ENCODE measurements at places on chromosomes 7 and 10.

- peak; percentile 32 for DNase-seq
Measured at GRCh38 chr10:13669182-13669855, 82.6 kb downstream of the PRPF18 start.

DNA sequence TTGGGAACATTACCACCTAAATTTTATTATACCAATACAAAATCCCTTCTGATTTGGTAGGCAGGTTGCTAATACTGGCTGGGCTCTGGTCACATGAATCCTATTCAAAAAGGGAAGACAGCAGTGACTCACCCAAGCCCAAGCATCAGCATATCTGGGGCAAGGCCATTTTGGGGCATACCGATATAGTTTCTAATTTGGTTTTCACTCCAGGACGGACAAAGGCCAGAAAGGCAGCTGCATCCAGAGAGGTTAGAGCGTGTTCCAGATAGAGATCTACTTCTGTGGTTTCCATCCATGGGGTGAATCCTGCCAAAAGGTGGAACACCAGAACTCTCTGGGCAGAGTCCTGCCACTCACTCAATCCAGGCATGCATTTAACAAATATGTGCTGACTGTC, 335.8 kb downstream of the ELMO1 start:
- DNase-seq, result no peak

GRCh38 chr10:102723989-102724388, 9.6 kb downstream of the SFXN2 start:
- DNase-seq, result no peak

- no peak for DNase-seq
Measured at GRCh38 chr7:126079151-126079550, 1149.5 kb upstream of the POT1 start.

DNA sequence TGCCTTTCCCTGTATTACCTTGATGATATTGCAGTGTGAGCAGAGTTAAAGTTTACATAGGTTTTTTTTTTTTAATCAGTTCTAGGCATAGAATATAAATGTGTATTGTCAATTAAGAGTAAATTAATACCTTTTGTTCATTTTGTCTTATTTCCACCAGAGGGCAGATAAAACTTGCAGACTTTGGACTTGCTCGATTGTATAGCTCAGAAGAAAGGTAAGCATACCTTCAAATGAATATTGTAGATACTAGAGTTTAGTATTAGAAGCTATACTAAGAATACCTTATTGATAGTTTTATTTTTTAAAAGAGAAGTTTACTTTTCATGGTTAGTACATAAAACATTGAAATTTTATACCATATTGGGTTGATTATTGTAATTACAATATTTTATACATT, 86.8 kb downstream of the MPLKIP start:
- DNase-seq, result no peak

DNA sequence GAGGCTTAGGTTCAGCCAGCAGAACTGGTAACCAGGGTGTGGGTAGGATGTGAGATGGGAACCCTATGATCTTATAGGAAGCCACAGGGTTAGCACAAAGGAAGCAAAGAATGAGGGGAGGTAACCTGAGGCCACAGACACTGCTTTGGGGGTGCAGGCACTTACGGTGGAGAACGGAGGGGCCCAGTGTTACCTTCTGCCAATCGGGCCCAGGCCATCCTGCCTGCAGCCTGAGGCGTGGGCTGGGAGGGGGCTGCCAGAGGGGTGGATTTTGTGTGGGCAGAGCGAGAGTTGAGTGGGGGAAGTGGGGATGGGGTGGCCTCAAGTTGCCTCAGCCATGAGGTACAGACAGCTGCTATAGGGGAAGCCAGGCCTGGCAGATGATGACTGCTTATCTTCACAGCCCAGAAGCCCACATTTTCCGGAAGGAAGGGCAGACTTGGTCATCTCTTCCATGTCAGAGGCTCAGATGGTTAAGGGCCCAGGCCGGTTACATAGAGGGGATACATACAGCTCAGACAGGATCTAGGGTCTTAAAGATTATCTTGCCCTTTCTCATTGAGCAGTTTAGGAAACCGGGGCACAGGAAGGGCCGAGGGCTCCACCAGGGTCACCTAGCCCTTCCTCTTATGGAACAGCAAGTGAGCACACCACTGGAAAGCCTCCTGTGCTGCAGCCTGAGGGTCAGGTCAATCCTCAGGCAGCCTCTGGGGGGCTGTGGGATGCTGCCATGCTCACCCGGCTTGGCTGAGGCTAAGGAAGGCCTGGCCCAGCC, 24.4 kb upstream of the VSIR start:
- DNase-seq, result no peak

DNA sequence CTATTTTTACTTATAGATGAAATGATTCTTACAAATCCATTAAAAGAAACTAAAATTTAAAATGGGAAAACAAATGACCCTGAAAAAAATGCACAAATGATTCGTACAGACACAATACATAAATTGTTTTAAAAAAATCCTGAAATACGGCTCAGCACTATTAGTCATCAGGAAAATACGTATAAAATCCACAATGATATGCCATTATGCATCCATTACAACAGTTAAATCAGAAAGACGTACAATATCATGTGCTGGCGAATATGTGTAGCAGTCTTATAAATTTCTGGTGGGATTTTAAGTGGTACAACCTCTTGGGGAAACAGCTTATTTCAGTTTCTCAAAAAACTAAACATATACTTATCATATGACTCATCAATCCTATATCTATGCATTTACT, 600.1 kb upstream of the STEAP1 start:
- DNase-seq, result no peak

DNA sequence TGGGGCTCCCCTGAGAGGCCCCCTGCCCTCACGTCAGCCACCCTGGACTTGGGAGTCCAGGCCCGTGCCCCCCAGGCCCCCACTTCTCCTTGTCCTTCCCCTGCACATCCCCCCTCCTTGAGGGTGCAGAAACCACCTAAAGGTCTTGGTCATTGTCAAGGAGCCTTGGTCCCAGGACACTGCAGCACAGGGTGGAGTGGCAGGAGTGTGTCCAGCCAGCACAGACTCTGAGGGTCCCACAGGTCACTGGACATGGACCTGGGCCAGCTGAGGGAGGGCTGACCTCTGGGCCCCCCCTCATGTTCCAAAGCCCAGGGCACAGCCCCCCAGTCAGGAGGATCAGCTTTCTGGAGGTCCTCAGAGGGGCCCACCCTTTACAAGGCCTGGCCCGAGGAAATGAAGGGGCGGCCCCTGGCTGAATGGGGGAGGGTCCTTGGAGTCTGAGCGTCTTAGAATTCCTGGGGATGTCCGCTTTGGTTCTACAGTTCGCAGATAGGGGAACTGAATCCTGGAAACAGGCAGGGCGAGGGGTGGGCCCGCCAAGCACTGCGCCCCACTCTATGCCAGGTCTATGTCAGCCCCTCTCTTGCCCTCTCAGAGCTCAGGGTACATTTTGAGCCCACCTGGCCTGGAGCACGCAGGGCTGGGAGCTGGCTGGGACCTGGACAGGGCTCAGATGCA, 54.0 kb downstream of the PWWP2B start:
- DNase-seq, result no peak

- no peak for DNase-seq
Measured at GRCh38 chr7:70392256-70392876, 739.6 kb upstream of the GALNT17 start.

DNA sequence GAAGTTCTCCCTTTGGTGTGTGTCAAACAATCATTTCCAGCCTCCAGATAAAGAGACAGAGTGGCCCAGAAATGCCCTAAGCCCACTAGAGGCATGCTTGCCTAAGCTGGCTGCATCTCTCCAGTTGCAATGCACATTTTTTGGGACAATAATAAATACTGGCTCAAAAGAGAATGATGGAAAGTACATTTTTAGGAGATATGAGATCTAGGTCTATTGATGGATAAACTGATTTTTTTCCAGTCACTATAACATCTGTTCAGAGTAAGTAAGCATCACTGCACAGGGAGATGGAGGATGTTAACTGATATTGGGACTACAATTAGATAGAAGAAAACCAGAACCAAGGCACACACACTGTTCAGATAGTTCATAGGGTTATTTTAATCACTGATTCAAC, 553.0 kb downstream of the GRM8 start:
- DNase-seq, result no peak

DNA sequence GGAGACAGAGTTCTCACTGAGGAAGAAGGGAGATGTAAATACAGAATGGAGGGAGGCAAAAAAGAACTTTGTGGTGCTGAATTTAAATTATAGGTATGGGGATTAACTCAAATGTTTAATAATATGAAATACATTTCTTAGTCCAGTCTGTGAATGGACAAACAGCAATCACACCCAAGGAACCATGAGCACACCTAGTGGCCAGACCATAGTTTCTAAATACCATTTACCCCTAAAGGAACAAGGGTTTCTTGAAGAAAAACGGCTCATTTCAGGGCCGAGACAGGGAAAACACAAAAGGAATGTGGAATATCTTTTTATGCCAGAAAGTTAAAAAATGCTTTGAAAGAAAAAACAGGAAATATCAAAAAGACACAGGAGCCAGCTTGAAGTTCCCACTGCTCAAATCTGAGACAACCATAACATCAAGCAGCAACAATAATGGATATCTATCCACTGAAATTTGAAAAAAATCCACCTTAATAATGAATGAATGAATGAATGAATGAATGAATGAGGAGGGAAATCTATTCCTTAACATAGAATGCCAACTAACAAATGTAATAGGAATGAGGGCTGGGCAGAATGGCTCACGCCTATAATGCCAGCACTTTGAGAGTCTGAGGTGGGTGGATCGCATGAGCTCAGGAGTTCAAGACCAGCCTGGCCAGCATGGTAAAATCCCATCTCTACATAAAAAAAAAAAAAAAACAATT, 8.6 kb downstream of the IPMK start:
- DNase-seq, result no peak

DNA sequence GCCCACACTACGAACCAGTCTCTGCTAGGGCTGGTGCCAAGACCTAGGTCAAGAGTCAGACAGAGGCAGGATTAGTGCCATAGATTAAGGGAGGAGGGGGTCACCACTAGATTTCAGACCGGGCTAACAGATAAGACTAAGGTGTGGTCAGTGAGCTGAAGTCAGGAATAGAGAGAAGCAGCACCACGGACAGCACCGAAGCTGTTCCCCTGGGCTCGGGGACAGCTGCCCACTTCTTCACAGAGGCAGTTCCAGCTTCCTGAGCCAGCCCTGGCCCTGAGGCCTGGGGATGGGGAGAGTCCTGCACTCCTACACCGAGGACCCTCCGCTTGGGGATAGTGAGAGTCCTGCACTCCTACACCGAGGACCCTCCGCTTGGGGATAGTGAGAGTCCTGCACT, 11.2 kb upstream of the JAKMIP3 start:
- DNase-seq, result no peak

- no peak for DNase-seq
Measured at GRCh38 chr10:15652117-15652516, 67.6 kb downstream of the ITGA8 start.

- DNase-seq, result no peak
Measured at GRCh38 chr10:78852466-78853240, 216.1 kb upstream of the ZMIZ1 start.

DNA sequence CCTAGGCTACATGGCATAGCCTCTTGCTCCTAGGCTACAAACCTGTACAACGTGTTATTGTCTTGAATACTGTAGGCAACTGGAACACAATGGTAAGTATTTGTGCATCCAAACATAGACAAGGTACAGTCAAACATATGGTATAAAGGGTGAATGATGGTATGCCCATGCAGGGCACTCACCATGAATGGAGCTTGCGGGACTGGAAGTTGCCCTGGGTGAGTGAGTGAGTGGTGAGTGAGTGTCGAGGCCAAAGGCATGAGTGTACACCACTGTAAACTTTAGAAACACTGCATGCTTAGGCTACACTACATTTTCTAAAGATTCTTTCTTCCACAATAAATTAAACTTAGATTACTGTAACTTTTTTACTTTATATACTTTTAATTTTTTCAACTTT, 165.7 kb downstream of the PARD3 start:
- no peak for DNase-seq

GRCh38 chr7:129557686-129558481, 53.6 kb upstream of the NRF1 start:
- no peak for DNase-seq

- DNase-seq, result no peak
Measured at GRCh38 chr10:7322623-7323022, 88.2 kb downstream of the SFMBT2 start.

DNA sequence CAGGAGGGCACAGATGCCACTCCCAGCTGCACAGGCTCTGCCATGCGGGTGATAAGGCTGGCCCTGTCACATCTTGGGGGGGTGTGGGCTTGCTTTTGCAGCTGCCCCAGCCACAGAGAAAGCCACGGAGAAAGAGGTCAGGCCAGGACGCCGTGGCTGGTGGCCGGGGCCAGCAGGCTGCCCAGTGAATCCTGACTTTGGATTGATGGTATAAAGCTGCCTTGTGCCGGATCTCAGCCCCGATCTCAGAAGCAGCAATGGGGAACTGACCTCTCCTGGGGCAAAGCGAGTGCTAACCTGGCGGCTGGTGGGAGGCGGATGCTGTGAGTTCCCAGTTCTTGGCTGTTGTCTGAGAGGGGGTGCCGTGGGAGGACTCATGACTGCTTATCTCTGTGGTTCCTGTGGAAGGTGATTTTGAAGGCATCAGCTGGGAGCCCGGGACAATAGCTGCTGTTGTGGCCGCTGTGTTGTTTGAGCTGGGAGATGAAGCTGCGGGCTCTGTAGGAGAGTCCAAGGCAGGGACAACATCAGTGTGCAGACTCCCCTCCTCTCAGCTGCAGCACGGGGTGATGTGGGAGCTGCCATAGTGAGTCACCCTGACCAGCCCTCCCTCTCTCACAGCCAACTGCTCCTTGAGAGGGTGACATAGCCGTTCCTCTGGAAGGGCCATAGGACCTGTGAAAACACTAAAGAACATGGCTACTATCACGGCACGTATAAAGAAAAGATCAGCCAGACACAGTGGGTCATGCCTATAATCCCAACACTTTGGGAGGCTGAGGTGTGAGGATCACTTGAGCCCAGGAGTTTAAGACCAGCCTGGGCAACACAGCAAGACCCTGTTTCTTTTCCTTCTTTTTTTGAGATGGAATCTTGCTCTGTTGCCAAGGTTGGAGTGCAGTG, 17.0 kb downstream of the IL15RA start:
- DNase-seq, result no peak

DNA sequence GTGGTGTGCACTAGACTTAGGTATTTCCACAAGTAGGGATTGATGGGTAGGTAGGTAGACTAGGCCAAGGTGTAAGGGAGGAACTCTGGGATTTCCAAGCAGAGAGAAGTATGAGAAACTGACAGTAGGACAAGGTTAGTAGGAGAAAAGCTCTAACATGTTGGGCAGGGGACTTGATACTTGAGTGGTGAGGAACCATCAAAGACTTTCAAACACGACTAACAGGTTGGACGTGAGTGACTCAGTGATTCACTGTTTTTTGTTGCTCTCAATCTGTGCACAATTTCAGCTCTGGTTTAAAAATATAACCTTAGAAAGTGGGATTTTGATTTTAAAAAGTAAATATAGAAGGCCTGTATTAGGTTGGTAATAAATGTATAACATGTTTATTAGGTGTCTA, 44.4 kb downstream of the KLHDC10 start:
- no peak for DNase-seq

Measured in HuH-7.5 (cell line).